WTC11 (cell line): ENCODE measurements at places on chromosomes 2 and 18.

DNA sequence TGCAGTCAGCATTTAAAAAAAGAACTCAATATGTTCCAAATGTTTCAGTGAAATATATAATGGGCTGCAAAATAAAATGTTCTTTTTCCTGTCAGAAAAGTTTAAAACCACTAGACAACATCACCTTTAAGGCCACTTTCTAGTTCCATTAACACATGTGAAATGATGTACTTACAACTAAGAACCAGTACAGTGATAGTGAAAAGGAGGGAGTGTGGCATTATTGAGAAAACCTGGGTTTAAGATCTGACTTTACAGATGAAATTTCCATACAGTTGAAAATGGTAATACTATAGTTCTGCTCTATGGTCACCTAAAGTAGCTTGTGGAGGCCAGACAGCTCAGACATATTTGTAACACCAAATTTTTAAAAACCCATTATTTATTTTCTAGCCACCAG, 14.7 kb downstream of the MEX3C start:
- H3K27me3 ChIP-seq: no peaks in the 10 kb centered on the region
- H3K36me3 ChIP-seq: peaks cover 23% of the 10 kb centered on the region
- no peak for DNase-seq

GRCh38 chr18:2138552-2138951, 432.8 kb downstream of the METTL4 start:
- no peaks in the 10 kb centered on the region for H3K36me3 ChIP-seq
- 0 out of 2 replicates have a peak, but pooled peaks cover 4% of the 10 kb centered on the region for H3K4me1 ChIP-seq
- H3K27me3 ChIP-seq: no peaks in the 10 kb centered on the region
- H3K4me3 ChIP-seq: no peak overlapping the region
- H3K27ac ChIP-seq: no peak overlapping the region

DNA sequence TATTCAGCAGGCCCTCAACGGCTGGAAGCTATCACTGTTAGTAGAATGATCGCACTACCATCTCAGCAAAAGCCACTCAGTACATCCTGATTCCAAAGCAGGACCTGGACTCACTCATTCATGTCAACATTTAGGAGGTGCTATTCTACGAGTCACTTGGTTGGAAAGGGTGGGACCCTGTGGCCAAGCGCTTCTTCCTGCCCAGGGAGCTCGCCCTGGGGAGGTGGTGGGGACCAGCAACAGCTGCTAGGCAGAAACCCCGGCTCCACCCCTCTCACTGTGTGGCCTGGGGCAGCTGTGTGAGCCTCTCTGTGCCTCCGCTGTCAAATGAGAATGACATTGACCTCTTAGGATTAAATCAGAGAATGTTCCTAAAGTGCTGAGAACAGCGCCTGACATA, 231.4 kb downstream of the EIPR1 start:
- H3K27me3 ChIP-seq: no peaks in the 10 kb centered on the region
- DNase-seq: no peak
- no peak overlapping the region for H3K4me3 ChIP-seq
- peaks cover 10% of the 10 kb centered on the region for H3K36me3 ChIP-seq
- H3K27ac ChIP-seq: no peak overlapping the region

GRCh38 chr2:29123617-29124349, 8.6 kb downstream of the CLIP4 start:
- no peak for DNase-seq
- H3K36me3 ChIP-seq: peaks cover 7% of the 10 kb centered on the region
- no peak overlapping the region for H3K4me3 ChIP-seq
- H3K27ac ChIP-seq: no peak overlapping the region
- H3K27me3 ChIP-seq: no peaks in the 10 kb centered on the region; the same call in none of the 2 replicates

- H3K4me3 ChIP-seq: no peak overlapping the region
- no peaks in the 10 kb centered on the region for H3K36me3 ChIP-seq
- no peak overlapping the region for H3K27ac ChIP-seq
- no peak for DNase-seq
- peaks cover 36% of the 10 kb centered on the region for H3K27me3 ChIP-seq
These were observed 13.9 kb upstream of the ATP6V1B1 start for GRCh38 chr2:70921839-70922234.

GRCh38 chr2:59787095-59787494, 766.4 kb downstream of the BCL11A start:
- H3K4me1 ChIP-seq: peaks cover 48% of the 10 kb centered on the region
- no peaks in the 10 kb centered on the region for H3K27me3 ChIP-seq
- no peak overlapping the region for H3K27ac ChIP-seq
- no peak for DNase-seq
- H3K4me3 ChIP-seq: no peak overlapping the region

DNA sequence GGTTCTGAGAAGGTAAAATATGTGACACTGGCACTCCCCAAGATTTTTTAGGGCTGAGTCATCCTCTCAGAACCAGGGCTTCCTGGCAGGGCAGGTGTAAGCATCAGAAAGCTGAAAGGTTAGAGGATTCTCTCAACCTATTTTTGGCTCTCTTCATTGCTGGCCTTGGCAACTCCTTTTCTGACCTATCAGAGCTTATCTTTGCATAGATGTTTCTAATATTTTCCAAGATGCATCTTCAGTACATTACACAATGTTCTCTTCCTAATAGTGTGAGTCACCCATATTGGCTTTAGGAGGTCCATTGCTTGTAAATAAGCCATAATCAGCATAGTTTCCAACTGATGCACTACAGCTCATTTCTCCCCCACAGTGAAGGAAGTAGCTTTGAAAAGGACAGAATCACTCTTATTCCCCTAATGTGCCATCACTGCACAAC, 2008.4 kb upstream of the PIK3C3 start:
- H3K4me1 ChIP-seq: peaks cover 24% of the 10 kb centered on the region
- H3K36me3 ChIP-seq: no peaks in the 10 kb centered on the region

GRCh38 chr2:52676056-52676455, 1091.5 kb upstream of the CHAC2 start:
- no peak overlapping the region for H3K4me3 ChIP-seq
- no peak for DNase-seq
- H3K27ac ChIP-seq: no peak overlapping the region
- H3K36me3 ChIP-seq: no peaks in the 10 kb centered on the region
- peaks cover 29% of the 10 kb centered on the region for H3K4me1 ChIP-seq
- H3K27me3 ChIP-seq: no peaks in the 10 kb centered on the region

- no peaks in the 10 kb centered on the region; the same call in 1 of the 2 replicates for H3K27me3 ChIP-seq
- H3K4me1 ChIP-seq: peaks cover 52% of the 10 kb centered on the region
- peak; percentile 66 for DNase-seq
- H3K27ac ChIP-seq: peak overlapping the region; percentile 91
- H3K4me3 ChIP-seq: peak overlapping the region; percentile 97
These were observed 894 bp downstream of the SMAD7 start for GRCh38 chr18:48949606-48950535.

GRCh38 chr2:76687923-76688322, 834.3 kb downstream of the LRRTM4 start:
- DNase-seq: no peak
- no peaks in the 10 kb centered on the region for H3K36me3 ChIP-seq
- no peak overlapping the region for H3K4me3 ChIP-seq
- H3K4me1 ChIP-seq: peaks cover 16% of the 10 kb centered on the region
- no peak overlapping the region for H3K27ac ChIP-seq

DNA sequence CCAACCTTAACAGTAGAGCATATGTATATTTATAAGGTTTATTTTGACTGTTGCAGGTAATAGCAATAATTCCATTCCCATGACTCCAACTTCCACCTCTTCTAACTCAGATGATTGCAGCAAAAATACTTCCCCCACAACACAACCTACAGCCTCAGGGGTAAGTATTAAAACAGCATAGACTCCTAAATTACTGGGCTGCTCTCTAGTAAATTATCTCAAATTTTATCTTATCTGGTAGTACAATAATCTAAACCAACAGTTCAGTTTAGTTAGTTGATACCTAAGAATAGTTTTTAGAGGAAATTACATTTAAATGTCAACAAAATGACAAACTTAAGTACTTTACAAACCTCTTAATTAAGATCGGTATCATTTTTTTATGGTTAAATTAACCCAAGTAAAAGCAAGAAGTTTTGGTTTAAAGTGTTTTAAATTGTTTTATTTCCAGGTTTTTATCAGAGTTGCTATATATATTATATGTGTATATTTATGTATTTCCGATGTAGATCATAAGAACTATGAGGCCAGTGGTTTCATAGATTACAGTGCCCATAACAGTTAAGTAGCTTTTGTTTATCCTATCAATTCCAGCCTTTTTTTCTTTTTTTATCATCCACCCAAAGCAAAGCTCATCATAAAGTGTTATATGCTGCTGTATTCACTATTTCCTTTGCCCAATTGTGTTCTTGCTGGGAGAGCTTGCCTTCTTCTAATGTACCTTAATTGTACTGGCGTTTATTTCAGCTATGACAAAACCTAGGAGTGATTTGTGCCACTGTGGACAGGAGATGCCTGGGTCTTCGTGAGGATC, 13.7 kb downstream of the GATA6 start:
- peaks cover 54% of the 10 kb centered on the region for H3K27me3 ChIP-seq
- peaks cover 2% of the 10 kb centered on the region; the same call in 1 of the 2 replicates for H3K4me1 ChIP-seq
- no peak for DNase-seq
- H3K27ac ChIP-seq: no peak overlapping the region
- no peak overlapping the region for H3K4me3 ChIP-seq
- no peaks in the 10 kb centered on the region for H3K36me3 ChIP-seq

DNA sequence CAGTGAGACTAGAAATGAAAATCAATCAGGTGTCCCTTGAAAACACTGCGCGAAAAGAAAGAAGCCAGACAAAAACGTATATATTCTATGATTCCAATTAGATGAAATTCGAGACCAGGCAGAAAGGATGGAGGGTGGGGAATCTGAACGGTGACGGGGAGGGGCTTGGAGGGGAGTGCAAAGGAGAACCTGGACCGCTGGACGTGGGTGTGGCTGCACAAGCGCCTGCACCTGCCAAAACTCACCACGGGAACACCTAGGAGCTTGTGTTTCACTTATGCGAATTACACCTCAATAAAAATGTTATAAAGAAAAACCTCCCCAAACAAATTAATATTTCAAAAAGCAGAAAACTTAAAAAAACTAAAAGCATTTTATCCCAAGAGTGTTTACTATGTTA, 21.9 kb downstream of the THAP4 start:
- H3K27ac ChIP-seq: peak overlapping the region; percentile 84
- peaks cover 32% of the 10 kb centered on the region for H3K4me1 ChIP-seq
- H3K4me3 ChIP-seq: no peak overlapping the region

DNA sequence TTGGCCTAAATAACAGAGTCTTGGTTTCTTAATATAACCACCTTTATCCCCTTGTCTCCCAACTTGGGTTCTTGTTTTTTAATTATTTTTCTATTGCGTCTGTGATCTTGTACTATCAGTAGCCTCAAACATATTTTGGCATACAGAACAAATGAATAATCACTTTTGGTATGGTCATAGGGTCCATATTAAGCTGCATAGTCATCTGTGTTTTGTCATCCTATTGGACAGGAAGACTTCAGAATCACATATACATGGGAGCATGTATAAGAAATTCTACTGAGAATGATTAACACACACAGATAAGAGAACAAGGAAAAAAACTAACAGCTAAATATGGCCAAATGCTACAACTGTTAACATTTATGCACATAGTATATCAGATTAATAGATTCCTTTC, 126.0 kb downstream of the MEP1B start:
- H3K4me1 ChIP-seq: peaks cover 9% of the 10 kb centered on the region
- H3K27me3 ChIP-seq: no peaks in the 10 kb centered on the region
- no peak for DNase-seq

DNA sequence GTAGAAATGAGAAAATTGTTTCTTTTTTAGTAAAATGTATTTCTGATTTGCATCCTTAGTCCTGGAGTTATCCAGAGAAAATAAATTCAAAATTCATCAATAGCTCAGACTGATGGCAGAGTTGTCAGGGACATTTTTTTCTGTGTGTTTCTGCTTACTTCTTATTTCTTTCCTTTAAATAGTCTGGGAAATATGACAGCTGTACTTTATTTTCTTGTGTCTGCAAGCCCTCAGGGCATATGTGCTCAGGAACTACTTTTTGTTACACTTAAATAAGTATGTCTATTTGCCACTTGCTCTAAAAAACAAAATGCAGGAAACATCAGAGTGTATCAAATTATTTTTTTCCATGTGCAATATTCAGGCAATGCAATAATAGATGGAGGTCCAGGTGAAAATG, 126.8 kb upstream of the UNC80 start:
- no peak for DNase-seq
- H3K4me1 ChIP-seq: no peaks in the 10 kb centered on the region
- no peaks in the 10 kb centered on the region for H3K27me3 ChIP-seq
- no peaks in the 10 kb centered on the region for H3K36me3 ChIP-seq

- peaks cover 10% of the 10 kb centered on the region; the same call in 1 of the 2 replicates for H3K36me3 ChIP-seq
- H3K4me1 ChIP-seq: peaks cover 6% of the 10 kb centered on the region
- no peaks in the 10 kb centered on the region for H3K27me3 ChIP-seq
- H3K4me3 ChIP-seq: no peak overlapping the region
- no peak for DNase-seq
These were observed 1272.8 kb downstream of the SUCLG1 start for GRCh38 chr2:83186105-83186760.

GRCh38 chr2:232681527-232681926, 15.6 kb upstream of the GIGYF2 start:
- no peak overlapping the region for H3K4me3 ChIP-seq
- no peak overlapping the region for H3K27ac ChIP-seq
- no peaks in the 10 kb centered on the region for H3K36me3 ChIP-seq
- H3K4me1 ChIP-seq: no peaks in the 10 kb centered on the region
- DNase-seq: no peak

GRCh38 chr2:168552450-168552856, 96.4 kb downstream of the CERS6 start:
- H3K4me3 ChIP-seq: peak overlapping the region; percentile 51
- peaks cover 9% of the 10 kb centered on the region for H3K36me3 ChIP-seq
- peak; percentile 67 for DNase-seq
- H3K27ac ChIP-seq: peak overlapping the region; percentile 89

DNA sequence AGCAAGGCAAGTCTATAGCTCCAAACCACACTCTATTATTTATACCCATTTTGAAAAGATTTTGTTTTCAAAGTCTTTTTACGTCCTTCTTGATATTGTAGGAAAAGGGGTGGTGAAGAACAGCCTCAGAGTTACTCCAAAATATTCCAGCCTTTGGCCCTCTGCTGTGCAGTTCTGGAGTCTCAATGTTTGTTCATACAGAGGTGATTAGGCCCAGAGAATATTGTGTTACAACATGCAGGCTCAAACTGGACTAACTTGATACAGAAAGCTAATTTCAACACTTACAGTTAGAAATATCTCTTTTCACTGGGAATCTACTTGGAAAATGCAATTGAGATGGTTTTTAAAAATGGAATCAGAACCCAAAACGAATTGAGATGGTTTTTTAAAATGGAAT, 40.4 kb upstream of the SLC25A52 start:
- no peak for DNase-seq
- H3K4me1 ChIP-seq: peaks cover 5% of the 10 kb centered on the region; the same call in 1 of the 2 replicates
- no peak overlapping the region for H3K27ac ChIP-seq
- no peak overlapping the region for H3K4me3 ChIP-seq
- no peaks in the 10 kb centered on the region for H3K36me3 ChIP-seq

GRCh38 chr2:113225263-113226259, 51.8 kb downstream of the PSD4 start:
- H3K27me3 ChIP-seq: no peaks in the 10 kb centered on the region; the same call in 1 of the 2 replicates
- H3K27ac ChIP-seq: no peak overlapping the region
- peaks cover 24% of the 10 kb centered on the region for H3K4me1 ChIP-seq
- peak overlapping the region; percentile 25; the same call in 1 of the 2 replicates for H3K4me3 ChIP-seq
- peak; percentile 45 for DNase-seq

DNA sequence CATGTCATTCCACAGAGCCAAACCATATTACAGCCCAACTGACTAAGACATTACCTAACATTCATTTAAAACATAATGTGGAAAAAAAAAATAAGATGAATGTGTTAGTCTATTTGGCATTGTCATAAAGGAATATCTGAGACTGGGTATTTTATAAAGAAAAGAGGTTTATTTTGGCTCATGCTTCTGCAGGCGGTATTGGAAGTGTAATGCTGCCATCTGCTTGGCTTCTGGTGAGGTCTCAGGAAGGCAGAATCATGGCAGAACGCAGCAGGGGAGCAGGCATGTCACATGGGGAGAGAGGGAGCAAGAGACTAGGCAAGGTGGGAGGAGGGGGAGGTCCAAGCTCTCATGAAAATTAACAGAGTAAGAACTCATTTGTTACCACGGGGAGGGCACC, 504.8 kb upstream of the LRATD1 start:
- H3K36me3 ChIP-seq: peaks cover 7% of the 10 kb centered on the region; the same call in 1 of the 2 replicates
- DNase-seq: no peak
- no peak overlapping the region for H3K4me3 ChIP-seq
- H3K27me3 ChIP-seq: no peaks in the 10 kb centered on the region
